ENCODE measurements at places on chromosomes 3 and 15. TPM values are rescaled to one million over a fixed set of nuclear protein-coding genes. Genes with fewer than 3 reads are reported as not detected.

DNA sequence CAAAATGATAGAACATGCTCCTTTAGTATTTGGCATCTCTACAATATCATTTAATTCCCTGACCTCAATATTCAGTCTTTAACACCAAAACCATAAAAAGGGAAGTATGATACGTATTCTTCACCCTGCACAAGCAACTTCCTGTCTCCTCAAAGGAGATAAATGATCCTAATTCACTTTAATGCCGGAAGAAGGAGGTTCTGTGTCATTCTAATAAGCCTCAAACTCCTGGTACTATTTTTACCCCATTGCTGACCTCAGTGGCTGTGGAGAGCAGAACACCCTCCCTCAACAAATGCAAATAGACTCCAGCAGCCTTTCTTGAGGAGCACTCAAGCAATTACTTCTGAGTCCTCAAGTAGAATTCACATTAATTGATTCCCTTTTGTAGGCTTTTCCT is 173.3 kb downstream of the TMEM108 start:
- no peak for DNase-seq

- DNase-seq = no peak
Observed at GRCh38 chr3:185830018-185830797, 5.4 kb upstream of the IGF2BP2 start.

DNA sequence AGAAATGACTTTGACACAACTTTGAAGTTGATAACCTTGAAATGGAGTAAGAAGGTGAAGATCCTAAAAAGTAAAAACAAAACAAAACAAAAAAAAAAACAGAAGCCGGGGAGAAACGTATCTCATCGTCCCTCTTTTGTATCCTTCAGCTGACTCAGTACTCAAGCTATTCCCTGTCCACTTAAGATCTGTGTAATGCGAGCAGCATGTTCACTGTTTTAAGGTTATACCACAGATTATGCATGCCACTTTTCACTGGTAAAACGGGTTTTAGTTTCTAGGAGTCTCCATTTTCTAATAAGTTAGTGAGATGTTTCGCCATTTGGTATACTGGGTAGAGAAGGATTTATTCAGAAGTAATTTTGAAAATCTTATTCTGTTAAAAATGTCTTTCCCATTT is 324.3 kb downstream of the FEZF2 start:
- DNase-seq = peak; percentile 28

The GOLGA8M gene
- polyA plus RNA-seq = not detected

DNA sequence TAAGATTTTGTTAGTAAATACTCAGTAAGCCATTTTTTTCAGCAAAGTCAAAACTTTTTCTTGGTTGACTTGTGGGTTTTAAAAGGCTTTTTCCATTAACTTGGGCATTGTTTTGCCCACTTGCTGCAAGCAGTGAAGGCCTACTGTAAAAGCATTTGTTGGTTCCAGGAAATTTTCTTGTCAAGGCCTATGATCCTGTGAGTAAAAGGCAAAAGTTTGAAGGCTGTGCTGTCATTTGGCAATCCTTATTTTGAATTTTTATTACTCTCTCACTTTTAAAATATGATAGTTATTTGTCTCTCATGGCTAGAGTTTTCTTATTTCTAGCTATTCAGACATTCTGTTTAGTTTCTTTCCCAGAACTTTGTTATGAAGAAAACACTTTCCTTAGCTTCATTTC is 13.0 kb downstream of the P2RY12 start:
- DNase-seq = no peak

The HYKK gene
- 1.5 TPM for polyA plus RNA-seq
